ENCODE measurements at places on chromosomes 16 and 17.

GRCh38 chr17:80072410-80072809, 29.0 kb upstream of the GAA start:
- no peak overlapping the region for H3K4me3 ChIP-seq
- H3K4me1 ChIP-seq, result peaks cover 29% of the 10 kb centered on the region
- no peaks in the 10 kb centered on the region for H3K36me3 ChIP-seq
- DNase-seq, result no peak

DNA sequence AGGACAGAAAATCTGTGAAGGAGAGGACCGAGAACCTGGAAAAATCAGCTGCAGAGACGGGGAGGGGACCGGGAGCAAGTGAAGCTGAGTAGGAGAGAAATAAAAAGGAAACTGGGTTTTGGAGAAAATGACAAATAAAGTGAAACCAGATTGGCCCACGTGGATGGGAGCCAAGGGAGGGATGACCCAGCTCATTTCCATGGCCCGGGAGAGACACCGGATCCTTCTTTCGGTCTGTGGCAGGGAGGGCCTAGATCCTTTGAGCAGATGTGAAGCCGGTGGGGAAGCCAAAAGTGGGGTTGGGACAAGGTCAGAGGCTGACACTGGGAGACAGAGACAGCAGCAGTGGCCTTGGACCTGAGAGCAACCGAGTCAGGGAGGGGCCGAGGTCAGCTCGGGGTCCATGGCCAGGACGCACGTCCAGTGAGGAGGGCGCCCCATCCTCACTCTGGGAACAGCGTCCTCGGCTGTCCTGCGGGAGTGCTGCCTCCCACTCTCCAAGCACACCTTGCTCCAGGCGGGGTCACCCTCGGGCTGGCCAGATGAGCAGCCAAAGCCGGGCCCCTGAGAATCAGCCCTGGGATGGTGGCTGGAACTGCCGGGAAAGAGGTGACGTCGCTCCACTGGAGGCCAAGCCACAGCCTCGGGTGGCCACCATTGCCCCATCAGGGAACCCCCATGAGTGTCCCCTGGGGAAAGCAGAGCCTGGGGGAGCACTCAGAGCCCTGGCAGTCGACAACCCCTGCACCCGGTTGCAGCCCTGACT, 50.8 kb upstream of the CDR2 start:
- no peak overlapping the region for H3K27ac ChIP-seq
- DNase-seq, result no peak
- H3K4me1 ChIP-seq, result no peaks in the 10 kb centered on the region
- H3K36me3 ChIP-seq, result no peaks in the 10 kb centered on the region
- no peak overlapping the region for H3K4me3 ChIP-seq

DNA sequence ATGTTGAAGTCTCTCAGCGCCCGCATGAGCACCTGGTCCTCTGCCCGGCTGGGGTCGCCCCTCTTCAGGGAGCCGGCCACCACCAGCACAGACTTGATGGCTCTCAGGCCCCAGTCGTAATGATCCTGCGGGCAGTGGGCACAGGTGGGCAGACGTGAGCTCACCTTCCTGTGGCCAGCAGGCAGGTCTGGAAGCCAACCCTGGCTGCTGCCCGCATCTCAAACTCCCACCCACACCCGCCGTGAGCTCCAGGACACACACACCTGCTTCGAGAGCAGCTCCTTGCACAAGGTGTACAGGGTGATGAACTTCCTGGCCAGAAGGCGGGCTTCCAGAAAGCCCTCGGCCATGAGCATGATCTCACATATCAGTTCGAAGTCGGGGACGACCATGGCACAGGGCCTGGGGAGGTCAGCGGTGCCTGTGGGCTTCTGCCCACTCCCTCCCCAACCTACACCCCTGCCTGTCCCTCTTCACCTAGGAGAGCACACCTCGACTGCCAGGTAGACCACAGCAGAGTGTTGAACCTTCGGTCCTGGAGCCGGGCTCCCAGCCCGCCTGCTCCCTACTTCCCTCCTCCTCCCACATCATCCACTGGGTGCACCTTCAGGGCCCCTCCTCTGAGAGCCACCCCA, 82.4 kb downstream of the DNAH17 start:
- DNase-seq, result no peak
- H3K27ac ChIP-seq, result no peak overlapping the region
- no peaks in the 10 kb centered on the region for H3K4me1 ChIP-seq
- no peak overlapping the region for H3K4me3 ChIP-seq
- no peaks in the 10 kb centered on the region for H3K36me3 ChIP-seq
- no peaks in the 10 kb centered on the region for H3K27me3 ChIP-seq

DNA sequence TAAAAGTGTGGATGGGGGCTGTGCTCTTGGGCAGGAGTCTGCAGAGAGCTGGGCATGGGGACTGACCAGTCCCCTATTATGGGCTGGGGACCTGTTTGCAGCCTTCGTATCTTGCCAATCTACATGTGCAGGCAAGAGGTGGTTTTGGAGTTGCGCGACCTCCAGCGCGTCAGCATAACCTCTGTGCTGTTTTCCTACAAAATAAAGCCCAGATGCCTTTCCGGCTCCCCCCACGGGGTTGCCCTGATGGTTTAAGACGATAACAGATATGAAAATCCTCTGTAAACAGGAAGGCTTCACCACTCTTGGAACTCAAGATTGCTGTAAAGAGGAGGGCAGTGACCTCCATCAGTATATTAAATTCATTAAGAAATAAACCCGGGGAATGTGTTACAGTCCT, 16.5 kb upstream of the SPPL2C start:
- H3K27me3 ChIP-seq, result no peaks in the 10 kb centered on the region
- H3K4me3 ChIP-seq, result no peak overlapping the region
- no peak for DNase-seq
- H3K4me1 ChIP-seq, result no peaks in the 10 kb centered on the region

- no peaks in the 10 kb centered on the region for H3K36me3 ChIP-seq
- no peak overlapping the region for H3K4me3 ChIP-seq
- H3K27ac ChIP-seq, result no peak overlapping the region
- peaks cover 4% of the 10 kb centered on the region for H3K27me3 ChIP-seq
Observed at GRCh38 chr17:3972281-3972731, 8.1 kb upstream of the ATP2A3 start.

DNA sequence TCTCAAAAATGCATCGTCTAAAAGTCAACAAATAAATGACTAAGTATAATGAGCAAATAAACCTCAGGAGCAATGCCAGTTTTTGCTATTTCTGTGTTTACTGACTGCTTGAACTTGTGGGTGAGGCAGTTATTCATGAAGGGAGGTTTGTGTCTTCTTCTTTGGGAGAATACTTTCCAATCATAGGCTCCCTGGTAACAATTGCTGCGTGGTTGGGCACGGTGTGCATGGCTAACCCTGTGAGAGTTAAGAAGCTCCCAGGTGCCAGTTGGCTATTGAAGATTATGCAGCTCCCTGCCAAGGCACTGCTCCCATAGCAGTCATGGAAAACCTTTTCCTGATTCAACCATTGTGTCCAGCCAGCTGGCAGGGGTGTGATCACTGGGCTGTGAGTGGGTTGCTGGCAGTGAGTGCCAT, 775.9 kb upstream of the GOT2 start:
- no peak overlapping the region for H3K27ac ChIP-seq
- no peaks in the 10 kb centered on the region for H3K27me3 ChIP-seq
- DNase-seq, result no peak
- no peaks in the 10 kb centered on the region for H3K4me1 ChIP-seq
- H3K36me3 ChIP-seq, result no peaks in the 10 kb centered on the region

DNA sequence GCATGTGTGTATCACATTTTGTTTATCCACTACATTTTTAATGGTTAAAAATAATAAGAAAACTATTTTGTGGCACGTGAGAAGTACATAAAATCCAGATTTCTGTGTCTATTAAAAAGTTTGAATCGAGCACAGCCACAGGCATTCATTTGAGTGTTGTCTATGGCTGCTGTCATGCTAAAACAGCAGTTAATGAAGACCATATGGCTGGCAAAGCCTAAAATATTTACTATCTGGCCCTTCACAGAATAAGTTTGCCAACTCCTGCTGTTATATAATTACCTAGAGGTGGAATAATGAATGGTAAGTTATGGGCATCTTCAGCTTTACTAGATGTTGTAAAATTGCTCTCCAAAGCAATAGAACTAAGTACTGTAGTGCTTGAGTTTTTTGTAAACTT, 30.5 kb downstream of the TMEM98 start:
- H3K4me3 ChIP-seq, result no peak overlapping the region
- H3K27me3 ChIP-seq, result peaks cover 11% of the 10 kb centered on the region
- H3K27ac ChIP-seq, result no peak overlapping the region
- H3K4me1 ChIP-seq, result no peaks in the 10 kb centered on the region
- H3K36me3 ChIP-seq, result no peaks in the 10 kb centered on the region

DNA sequence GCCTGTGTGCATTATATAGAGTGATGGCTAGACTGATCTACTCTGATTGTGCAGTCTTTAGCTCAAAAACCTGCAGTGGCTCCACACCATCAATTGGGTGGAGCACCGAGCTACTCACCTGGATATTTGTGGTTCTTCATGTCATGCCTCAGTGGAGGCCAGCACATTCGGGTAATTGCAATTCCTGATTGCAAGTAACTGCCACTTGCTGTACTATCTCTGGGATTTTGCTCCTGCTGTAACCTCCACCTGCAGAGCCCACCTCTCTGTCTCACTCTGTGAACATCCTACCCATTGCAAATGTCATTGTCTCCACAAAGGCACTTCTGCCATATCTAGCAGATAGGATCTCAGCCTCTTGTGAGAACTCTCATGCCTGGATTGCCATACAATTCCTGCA, 1.7 kb upstream of the CCL1 start:
- H3K36me3 ChIP-seq, result no peaks in the 10 kb centered on the region
- no peak overlapping the region for H3K27ac ChIP-seq
- no peak overlapping the region for H3K4me3 ChIP-seq
- no peak for DNase-seq

GRCh38 chr17:79626156-79626890, 15.5 kb upstream of the RBFOX3 start:
- H3K36me3 ChIP-seq, result no peaks in the 10 kb centered on the region
- DNase-seq, result no peak
- H3K4me1 ChIP-seq, result no peaks in the 10 kb centered on the region

DNA sequence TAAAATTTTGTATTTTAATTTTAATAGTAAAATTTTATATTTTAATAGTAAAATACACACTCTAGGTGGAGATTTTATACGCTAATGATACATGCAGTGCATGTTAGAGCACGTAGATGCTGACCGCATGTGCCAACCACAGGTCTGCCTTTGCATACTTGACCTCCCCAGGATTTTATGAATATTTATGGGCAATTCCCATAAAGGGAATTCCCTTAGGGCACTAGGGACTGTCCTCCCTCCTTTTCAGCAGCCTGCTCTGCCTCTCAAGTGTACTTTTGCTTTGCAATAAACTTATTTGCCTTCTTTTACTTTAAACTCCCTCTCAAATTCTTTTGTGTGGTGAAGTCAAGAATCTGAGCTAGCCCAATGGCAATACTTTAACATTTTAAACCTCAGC, 217.7 kb upstream of the CDH8 start:
- H3K4me1 ChIP-seq, result no peaks in the 10 kb centered on the region
- DNase-seq, result no peak
- no peak overlapping the region for H3K4me3 ChIP-seq
- no peak overlapping the region for H3K27ac ChIP-seq
- no peaks in the 10 kb centered on the region for H3K36me3 ChIP-seq
- H3K27me3 ChIP-seq, result no peaks in the 10 kb centered on the region
